ENCODE measurements at places on chromosomes 2 and 18.

DNA sequence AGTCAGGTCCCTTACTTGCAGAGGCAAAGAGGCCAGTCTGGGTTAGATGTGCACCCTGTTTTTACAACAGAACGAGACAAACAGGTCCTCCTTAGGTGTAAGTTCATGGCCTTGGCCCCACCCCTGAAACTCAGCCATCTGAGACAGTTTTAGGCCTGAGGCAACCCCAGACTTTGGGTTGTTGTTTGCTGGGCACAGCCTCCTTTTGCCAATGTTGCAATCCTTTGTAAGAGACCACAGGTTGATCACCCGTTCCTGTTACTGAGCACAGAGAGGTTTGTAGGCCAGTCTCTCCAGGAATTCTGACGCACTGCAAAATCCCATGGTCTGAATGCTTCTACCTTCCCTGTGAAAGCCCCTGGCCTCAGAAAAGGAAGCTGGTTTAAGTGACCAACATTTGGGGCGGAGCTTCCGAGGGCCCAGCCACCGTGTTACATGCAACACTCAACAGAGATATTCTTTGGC lies 15.5 kb upstream of the IL1RN start:
- DNase-seq: no peak

GRCh38 chr2:109711230-109712122 lies 82.6 kb upstream of the RGPD5 start:
- no peak for DNase-seq

- no peak for DNase-seq
Observed at GRCh38 chr2:55451699-55452098, 32.0 kb upstream of the CCDC88A start.

DNA sequence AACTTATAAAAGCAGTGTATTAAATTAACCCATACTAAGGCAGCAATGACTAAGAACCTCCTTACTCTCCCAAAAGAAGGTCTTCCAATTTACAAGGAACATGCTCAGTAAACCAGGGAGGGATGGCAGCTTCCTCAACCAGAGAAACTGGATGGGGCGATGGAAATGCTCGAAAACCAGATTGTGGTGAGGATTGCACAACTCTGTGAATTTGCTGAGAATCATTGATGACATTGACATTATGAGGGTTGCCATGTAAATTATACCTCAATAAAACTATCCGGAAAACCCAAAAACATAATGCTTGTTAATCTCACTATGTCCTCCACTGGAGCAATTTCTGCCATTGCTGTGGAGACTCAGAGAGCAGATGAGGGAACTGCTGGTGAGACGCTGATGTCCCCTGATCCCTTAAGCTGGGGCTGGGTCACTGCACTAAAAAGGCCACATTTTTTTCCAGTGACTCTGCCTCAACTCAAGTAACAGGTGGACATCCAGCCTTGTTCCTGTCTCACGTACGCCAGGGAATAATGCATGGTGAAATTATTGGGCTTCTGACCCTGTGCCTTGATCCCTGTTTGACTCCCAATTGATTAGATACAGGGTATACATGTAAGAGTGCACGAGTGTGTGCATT lies 288.3 kb downstream of the CYP26B1 start:
- DNase-seq: no peak

- DNase-seq: no peak
Observed at GRCh38 chr18:57909620-57910019, 106.5 kb upstream of the ATP8B1 start.

DNA sequence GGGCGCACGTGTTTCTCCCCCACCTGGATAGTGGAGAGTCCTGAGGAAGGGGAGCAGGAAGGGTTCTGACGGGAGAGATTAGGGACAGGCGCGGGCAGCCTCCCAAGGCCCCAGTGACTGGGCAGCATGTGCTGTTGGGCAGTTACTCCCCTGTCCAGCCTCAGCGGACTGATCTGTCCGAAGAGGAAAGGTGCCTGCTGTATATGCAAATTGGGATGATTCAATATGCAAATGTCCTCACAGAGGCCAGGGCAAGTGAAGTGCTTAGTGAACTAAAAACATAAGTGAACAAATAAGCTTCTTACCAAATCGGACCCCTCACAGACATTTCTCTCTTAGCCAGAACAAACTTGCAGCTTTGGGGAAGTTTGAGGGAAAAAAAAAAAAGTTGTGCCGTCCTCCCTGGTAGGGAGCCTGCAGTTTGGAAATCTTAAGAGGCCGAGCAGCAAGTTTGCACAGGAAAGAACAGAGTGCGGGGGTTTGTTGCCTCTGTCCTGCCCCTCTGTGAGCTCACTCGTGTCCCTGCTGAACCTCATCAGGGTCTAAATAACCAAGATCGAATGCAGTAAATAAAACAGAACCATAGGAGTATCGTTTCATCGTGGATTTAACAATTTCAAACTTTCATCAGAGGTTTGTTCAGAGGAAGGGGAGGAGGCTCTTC lies 141.4 kb downstream of the KCTD1 start:
- DNase-seq: no peak

DNA sequence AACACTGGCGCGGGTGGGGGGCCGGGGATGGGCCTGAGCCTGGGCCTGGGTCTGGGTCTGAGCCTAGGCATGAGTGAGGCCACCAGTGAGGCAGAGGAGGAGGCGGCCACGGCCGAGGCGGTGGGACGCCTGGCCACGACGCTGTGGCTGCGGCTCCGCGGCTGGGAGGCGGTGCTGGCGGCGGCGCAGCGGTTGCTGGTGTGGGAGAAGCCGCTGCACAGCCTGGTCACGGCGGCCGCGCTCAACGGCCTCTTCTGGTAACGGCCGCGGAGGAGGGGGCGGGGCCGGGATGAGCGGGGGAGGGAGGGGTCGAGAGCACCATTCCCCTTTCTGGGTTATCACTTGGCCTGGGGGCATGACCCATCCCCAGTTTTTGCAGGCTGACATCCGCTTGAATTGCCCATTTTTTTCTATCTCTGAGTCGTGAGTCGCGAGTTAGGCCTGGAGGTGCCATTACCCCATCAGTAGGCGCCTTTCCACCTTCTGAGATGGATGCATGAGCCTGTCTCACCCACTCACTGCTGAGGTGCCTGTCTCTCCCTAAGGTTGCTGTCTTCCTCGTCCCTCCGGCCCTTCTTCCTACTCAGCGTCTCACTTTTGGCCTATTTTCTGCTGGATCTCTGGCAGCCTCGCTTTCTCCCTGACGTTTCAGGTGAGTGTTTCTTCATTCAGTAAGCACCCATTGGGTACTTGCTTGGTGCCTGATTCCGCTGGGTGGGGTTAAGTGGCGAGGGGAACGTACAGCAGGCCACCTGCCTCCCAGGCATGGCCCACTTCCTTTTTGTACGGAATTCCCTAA lies 501 bp downstream of the RETREG2 start:
- DNase-seq: peak; percentile 50

GRCh38 chr18:361100-361732 lies 93.4 kb upstream of the THOC1 start:
- DNase-seq: no peak

GRCh38 chr2:217433522-217433921 lies 569.3 kb downstream of the TNS1 start:
- peak; percentile 42 for DNase-seq

DNA sequence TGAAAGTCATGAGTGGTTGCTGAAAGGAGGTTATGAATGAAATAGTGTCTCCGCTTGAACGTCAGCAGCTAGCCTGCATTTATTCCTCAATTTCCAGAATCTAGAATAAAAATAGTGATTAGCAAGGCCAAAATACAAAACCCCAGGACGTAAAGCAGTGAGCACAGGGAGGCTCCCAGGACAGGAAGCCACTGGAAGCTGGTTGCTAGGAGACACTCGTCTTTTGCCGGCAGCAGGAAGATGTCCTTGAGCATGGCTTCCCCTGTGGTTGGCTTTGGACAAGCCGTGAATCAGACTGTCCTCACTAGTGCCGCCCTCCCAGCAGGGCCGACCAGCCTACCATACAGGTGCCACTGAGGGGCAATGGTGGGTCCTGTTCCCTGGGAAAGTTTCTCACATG lies 374.4 kb downstream of the MTX2 start:
- no peak for DNase-seq

DNA sequence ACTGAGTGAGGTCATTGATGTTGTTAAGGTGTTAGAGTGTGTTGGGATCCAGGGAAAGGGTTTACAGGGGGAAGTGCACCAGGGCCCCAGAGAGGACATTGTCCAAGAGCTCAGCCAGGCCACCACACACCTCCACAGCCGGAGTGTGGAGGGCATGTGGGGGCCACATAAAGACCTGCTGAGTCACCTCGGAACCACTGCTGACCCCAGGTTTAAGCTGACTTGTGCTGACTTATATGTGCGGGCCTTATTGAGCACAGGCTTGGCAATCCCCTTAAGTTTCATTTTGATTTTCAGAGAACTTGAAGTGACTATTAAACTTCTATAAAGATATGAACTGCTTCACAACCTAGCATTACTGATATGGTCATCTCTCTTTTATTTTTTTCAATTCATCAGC lies 166.2 kb upstream of the MAP3K20 start:
- no peak for DNase-seq

DNA sequence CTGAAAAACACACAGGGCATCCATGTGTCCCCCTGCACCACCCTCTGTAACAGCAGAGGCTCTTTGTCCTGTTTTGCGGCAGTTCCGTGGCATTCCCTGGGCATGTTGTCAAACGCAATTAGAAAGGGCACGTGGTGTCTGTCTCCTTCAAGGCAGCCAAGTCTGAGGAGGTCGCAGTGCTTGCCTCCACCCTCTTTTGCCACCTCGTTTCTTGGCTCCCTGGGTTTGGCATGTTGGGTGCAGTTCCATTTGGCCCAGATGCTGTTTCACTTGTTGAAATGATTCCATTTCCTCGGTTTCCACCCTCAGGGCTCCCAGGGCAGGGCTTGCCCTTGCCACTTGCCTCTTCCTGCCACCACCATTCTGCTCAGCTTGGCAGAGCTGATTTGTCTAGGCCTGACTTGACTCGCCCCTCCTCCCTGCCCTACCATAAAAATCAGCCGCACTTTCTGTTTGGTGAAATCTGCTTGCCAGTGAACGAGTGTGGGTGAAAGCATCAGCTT lies 12.4 kb downstream of the CCL20 start:
- DNase-seq: peak; percentile 14

DNA sequence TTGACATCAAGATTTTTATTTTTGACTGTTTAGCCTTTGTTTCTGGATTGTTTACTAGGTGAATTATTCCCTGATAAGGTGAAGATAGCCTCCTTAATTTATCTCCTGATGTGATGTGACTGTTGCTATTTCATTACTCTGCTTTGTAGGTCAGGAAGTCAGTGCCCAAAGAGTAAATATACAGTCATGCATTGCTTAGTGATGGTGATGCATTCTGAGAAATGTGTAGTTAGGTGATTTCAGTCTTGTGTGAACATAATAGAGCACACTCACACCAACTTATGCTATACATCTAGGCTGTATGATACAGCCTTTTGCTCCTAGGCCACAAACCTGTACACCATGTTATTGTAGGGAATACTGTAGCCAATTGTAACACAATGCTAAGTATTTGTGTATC lies 102.4 kb upstream of the THUMPD2 start:
- no peak for DNase-seq

- no peak for DNase-seq
Observed at GRCh38 chr2:136301006-136301405, 183.1 kb upstream of the CXCR4 start.

- DNase-seq: no peak
Observed at GRCh38 chr2:239801404-239802184, 223.5 kb downstream of the NDUFA10 start.

GRCh38 chr2:188091220-188091619 lies 200.5 kb upstream of the GULP1 start:
- no peak for DNase-seq
